ENCODE measurements at places on chromosomes 5 and 9.

DNA sequence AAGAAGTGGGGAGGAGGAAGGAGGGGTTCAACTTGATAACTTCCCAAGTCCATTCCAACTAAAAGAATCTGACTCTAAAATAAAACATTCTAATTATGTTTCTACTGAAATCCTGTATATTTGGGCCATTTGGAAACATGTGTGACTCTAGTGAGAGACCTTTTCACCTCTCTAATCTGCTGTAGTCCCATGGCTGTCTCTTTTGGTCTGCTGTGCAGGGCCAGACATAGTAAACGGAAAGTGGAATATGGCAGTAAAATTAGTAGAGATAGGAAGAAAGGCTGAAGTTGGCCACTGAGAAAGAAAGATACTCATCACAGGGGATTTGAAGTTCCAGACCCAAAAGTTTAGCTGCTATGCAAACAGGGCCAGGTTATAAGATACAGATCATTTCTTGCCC lies 15.9 kb downstream of the RFX3 start:
- no peak for DNase-seq

DNA sequence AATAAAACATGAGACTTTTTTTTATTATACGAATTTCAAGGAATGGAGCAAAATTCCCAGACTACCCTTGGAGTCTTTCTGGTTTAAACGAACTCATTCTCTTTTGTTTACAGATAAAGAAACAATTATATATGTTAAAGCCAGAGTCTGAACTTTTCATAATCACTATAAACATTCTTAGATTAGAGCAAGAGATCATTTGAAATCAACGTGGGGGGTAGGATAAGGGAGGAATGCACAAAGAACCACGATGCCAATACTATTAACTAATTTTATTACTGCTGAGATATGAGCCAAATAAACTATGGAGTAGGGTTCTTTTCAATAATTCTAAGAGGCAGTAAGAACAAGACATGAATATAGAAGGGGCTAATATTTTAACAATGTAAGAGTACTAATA lies 148.0 kb upstream of the FREM1 start:
- DNase-seq, result no peak

GRCh38 chr5:74786851-74787250 lies 19.8 kb downstream of the NSA2 start:
- DNase-seq, result no peak

GRCh38 chr9:93318480-93318879 lies 133.0 kb upstream of the FAM120A start:
- DNase-seq, result no peak

DNA sequence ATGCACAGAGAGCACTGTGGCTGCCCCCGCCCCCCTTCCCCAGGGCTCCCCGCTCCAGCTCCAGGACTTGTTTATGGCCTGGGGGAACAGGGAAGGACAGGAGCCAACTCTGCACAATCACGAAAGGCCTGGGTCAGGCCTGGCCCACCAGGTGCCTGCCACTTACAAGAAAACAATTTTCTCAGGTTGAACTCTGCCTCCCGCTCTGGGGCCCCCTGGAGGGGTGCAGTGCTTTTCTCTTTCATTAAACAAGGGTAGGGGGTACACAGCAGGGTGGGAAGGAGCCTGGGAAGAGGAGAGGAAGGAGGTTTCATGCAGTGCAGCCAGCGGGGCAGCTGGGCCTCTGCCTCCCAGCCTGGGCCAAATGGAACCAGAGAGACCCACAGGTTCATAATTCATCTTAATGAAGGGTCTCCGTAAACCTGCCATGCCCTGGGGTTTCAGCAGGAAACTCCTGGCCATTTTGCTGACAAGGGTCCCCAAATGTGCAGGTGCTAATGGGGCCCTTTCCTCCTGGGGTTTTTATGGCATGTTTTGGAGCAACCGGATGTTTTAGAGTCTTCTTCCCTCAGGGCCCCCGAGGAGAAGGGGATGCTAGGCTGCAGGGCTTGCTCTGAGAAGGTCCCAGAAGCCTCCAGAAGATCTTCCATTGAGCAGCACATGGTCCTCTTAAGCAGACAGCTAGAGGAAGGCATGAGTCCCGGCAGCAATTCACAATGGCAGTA lies 219.8 kb downstream of the SLIT3 start:
- DNase-seq, result no peak

GRCh38 chr9:125948887-125949596 lies 201.9 kb downstream of the PBX3 start:
- DNase-seq, result no peak

- DNase-seq, result no peak
Measured at GRCh38 chr5:89584339-89584956, 701.5 kb upstream of the MEF2C start.

DNA sequence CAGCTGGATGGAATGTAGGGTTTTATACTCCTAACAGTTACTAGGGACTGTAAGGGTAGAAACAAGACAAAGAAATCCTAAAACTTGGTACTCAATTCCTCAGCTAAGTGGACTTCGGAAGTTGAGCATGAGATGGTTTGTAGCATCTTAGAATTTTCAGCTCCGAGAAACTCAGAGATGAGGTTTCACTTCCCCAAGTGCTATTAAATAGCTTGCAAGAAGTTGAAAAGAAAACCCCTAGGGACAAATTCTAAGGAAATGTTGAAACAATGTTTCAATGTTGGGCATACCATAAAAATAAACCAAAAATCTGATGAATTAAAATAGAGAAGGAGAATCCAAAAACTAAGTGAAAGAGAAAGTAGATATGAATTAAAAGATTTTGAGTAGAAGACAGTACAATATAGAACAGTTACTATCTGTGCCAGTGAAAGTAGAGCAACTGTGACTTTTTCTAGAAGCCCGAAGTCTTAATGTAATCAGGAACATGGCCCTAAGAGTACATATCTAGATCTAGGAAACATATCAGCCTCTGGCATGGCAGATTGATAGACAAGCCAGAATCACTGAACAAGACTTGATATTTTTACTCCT lies 308.6 kb upstream of the RGMB start:
- DNase-seq, result no peak

- no peak for DNase-seq
Measured at GRCh38 chr5:112878101-112878500, 17.0 kb downstream of the SRP19 start.

DNA sequence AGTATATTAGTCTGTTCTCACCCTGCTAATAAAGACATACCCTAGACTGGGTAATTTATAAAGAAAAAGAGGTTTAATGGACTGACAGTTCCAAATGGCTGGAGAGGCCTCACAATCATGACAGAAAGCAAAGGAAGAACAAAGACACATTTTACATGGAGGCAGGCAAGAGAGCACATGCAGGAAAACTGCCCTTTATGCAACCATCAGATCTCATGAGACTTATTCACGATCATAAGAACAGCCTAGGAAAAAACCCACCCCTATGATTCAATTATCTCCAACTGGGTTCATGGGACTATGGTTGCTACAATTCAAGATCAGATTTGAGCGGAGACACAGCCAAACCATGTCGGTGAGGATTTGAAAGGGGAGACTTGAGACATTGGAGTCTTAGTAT lies 252.8 kb upstream of the PPP1R2B start:
- no peak for DNase-seq

DNA sequence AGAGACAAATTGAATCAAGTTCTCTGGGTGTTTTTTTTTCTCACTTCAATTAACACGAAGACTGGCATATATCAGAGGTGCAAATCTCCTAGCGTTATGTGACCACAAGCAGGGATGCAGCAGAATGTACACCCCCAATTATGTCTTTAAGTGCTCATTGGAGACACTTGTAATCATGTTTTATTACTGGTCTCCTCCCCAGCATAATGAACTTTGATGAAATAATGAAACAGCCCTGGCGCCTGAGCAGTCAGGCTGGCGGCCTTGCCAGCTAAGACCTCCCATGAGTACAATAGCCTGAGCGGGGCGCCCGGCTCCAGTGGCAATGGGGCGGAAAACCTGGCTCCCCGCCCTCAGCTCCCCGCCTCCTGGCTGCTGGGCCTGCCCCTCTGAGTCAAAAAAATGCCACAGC lies 209.4 kb upstream of the MSX2 start:
- no peak for DNase-seq

DNA sequence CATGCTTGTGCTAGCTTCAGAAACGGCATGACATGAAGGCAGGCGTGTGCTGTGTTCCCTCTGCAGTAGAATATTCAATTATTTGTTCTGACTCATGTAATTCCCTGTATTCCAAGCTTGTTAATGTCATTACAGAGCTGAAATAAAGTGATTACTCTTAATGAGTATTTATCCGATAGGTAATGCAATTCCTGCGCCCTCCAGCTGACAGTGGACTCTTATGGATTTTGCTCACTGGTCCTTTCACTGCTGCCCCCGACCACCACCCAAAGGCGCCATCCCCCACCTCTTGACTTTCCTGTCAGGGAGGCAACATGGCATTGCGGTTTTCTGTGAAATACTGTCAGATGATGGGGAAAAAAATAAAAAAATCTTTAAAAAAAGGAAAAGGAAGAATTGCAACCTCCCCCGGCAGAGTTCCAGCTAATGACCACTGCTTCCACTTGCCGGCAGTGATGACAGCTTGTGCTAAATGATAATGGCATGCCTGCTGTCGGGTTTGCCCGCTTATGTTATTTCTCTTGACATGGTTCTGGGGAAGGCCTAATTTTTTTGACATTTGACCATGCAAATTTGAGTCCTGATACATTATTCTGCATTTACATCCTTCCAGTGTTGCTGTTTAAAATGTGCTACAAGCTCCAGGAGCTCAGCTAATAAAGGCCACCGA lies 335.3 kb upstream of the ADAMTS16 start:
- DNase-seq, result no peak

- peak; percentile 38 for DNase-seq
Measured at GRCh38 chr9:36765468-36766341, 193.0 kb downstream of the MELK start.

GRCh38 chr5:77957931-77958521 lies 181.9 kb upstream of the TBCA start:
- DNase-seq, result no peak

GRCh38 chr5:4862500-4862899 lies 277.6 kb upstream of the ADAMTS16 start:
- DNase-seq, result no peak

- DNase-seq, result no peak
Measured at GRCh38 chr5:57524348-57525060, 41.9 kb upstream of the ACTBL2 start.

GRCh38 chr5:34941936-34942335 lies 12.6 kb downstream of the DNAJC21 start:
- DNase-seq, result no peak

- no peak for DNase-seq
Measured at GRCh38 chr5:130799015-130799414, 366.0 kb downstream of the HINT1 start.

DNA sequence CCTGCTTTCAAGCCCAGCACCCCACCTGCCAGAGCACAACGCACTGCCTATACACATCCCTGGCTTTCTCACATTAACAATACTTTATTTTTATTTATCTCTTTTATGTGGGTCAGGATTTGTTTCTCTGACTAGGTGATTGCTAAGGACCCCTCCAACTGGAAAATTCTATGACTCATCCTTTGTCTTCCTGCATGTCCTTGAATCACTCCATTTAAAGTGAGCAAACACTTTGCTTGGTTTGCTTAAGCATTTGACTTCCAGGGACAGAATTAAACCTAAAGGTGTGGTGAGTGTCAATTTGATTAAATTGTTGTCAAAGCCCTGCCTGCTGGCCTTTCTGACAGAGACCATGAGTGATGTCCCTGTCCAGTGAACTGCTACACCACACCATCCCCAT lies 536.5 kb upstream of the BRINP1 start:
- DNase-seq, result peak; percentile 15

DNA sequence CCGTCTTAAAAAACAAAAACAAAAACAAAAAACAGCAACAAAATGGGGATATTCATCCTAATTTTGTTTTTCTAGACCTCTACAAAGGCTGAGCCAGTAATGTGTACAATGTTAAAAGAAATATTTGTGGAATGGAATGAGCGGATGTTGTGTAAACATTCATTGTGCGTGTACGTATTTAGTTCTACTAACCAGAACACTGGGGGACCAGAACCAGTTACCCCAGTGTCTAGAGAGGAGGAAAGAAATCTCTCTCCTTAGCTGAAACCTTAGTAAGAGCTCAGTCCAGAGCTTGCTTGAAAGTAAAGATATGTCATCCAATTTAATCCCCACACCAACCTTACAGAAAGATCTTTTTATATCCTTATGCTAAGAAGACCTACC lies 106.7 kb upstream of the CPEB4 start:
- no peak for DNase-seq

GRCh38 chr5:135203593-135204036 lies 169.6 kb upstream of the PITX1 start:
- no peak for DNase-seq

DNA sequence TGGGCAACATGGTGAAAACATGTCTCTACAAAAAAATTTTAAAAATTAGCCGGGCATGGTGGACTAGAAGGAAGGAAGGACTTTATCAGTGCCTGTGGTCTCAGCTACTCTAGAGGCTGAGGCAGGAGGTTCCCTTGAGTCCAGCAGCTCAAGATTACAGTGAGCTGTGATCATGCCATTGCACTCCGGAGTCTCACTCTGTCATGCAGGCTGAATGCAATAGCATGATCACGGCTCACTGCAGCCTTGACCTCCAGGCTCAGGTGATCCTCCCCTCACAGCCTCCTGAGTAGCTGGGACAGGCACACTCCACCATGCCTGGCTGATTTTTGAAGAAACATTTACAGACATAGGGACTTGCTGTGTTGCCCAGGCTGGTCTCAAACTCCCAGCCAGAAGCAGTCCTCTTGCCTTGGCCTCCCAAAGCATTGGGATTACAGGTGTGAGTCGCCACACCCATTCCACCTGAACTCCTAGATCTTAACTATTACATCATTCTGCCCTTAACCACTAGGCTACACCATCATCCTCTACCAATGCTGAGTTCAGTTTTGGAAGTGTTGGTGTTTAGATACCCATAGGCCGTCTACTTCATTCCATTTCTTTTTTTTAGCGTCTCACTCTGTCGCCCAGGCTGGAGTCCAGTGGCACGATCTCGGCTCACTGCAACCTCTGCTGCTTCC lies 2.0 kb upstream of the URM1 start:
- no peak for DNase-seq

- DNase-seq, result no peak
Measured at GRCh38 chr9:96719921-96720320, 58.0 kb downstream of the ZNF510 start.

DNA sequence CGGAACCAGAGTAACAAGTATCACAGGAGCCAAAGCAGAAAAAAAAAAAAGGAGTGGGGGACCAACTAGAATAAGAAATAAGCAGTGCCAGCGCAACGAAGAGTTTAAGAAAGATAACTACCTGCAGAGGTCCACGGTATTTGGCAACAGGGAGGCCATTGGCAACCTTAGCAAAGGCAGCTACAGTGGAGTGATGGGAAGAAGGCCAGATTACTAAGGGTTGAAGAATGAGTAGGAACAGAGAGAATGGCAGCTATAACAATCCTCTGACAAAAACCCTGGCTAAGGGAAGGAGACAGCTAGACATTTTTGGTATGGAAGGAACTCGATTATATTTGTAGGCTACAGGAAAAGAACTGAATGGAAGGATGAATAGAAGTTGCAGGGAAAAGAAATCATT lies 93.4 kb upstream of the DMAC1 start:
- no peak for DNase-seq

DNA sequence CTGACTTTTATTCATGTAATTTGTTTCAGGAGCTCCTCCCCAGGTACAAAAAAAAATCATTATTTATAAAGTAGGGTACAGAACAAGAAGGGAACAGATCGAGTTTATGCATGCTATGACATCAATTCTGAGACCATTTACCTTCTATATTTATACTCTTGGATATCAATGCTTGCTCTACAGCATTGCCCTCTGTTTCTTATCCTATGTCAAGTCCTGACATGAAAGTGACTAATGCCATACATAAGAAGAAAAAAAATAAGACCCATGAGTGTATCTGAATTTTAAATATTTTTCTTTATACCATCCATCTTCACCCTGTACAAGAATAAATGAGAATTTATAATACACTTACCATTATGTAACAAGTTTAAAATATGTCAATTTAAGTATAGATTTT lies 2016.3 kb upstream of the CDH9 start:
- DNase-seq, result no peak
